ENCODE measurements at places on chromosomes 3 and 15.

DNA sequence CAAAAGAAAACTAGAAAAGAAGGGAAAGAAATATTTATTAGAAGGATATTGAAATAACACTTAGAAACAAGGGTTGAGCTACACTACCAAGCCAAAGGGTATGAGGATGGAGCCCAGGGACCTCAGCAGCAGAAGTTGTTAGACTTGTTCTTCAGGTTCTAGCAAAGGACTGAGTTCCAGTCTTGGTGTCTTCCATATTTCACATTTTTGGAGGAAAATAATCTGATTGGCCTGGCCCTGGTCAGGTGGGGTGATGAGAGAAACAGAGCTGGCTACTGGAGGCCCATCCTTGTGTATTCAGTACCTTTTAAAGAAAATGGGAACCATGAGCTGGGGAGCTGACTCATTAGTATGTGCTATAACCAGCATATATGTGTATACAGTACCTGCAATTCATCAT is 28.2 kb downstream of the PPP4R2 start:
- DNase-seq: no peak

- no peak for DNase-seq
Observed at GRCh38 chr3:194423317-194423716, 24.3 kb upstream of the GP5 start.

DNA sequence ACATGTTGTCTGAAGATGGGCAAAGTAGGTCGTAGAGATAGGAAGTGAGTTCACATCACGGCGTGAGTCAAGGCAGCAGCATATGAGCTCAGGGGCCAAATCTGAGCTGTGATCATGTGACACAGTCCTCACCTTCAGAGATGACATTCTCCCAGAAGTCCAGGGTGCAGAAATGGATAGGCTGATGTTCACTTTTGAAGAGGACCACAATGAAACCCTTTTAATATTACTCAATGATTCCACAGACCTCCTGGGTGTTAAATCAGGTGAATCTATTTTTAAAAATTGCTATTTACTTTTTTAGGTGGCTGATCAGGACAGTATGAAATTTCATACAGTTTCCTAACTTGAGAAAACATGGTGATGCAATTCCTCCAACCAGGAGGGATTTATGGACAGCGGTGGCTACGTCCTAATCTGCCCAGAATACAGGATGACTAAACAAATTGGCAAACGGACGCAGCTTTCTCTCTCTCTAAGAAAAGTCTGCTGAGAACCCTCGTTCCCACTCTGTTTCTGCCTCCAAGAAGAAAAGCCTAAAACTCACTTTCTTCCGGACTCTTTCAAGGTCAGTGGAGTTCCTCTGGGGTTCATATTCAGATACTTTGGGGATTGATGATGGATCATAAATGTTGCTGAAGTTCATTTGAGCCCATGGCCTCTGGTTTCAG is 34.4 kb downstream of the B3GNT5 start:
- DNase-seq: no peak

GRCh38 chr3:191509078-191509477 is 48.1 kb downstream of the PYDC2 start:
- no peak for DNase-seq

DNA sequence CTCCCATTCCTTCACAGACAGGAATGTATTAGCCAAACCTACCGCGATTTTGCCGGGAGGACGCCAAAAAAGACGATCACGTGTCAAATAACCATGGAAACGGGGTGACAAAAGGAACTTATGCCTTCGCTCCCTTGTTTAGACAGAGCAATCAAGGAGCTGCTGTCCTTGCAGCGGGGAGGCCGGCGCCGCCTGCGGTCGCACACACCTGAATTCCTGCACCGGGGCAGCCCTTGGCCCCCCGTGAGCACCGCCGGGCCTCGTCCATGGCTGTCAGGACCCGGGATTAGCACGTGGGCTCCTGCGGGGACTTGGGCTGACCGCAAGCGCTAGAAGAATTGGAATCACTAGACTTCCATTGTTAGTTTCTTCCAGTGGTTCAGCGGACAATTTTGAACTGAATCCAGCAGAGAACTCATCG is 193.1 kb downstream of the SHQ1 start:
- no peak for DNase-seq

DNA sequence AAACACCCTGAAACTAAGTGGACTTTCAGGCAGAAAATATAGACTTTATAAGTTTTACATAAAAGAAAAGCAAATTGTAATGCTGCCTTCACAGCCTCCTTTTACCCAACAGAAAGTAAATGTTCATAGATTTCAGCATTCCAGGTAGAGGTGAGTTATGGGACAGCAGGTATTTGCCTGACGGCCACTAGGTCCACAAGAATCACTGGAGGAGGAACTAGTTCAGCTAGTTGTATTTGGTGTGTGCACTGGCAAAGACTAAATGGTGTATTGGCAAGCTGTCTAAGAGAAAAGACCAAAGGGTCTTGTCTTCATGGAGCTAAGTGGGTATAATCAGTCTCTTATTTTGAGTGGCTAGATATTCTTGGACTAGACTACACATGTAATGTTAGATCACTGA is 34.2 kb downstream of the ZNF654 start:
- DNase-seq: no peak

DNA sequence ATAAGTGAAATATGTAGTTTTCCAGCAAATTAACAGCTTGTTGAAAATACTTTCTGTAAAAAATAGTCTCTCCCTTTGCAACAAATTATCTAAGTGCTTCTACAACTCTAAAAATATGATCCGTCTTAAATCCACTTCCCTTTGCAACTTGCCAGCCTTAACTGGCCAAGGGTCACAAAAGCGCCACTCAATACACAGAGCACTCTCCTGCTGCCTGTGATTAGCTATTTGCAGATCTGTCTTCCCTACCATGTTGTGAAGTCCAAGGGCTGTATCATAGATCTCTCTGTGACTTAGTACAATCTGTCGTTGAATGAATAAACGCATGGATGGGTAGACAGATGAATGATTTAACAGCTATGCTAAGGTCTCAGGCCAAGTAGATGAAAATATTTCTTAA is 76.2 kb downstream of the ITGB5 start:
- DNase-seq: no peak

GRCh38 chr3:122921791-122922651 is 105.5 kb downstream of the SEMA5B start:
- DNase-seq: peak; percentile 38

DNA sequence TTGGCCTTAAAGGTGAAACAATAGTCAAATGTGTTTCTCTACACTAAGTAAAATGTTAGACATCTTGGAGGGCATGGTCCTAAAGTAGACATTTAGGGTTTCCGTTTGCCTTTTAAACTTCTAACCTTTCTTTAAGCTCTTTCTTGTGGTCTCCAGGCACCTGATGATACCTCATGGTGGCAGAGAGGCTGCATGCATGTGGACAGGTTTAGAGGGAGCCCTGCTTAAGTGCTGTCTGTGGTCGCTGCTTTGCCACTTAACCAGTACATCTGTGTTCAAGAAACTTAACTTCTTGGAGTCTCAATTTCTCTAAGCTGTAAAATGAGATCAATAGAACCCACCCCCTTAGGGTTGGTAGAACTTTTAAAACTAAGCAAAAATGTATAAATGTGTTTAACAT is 6.2 kb downstream of the MITF start:
- no peak for DNase-seq

DNA sequence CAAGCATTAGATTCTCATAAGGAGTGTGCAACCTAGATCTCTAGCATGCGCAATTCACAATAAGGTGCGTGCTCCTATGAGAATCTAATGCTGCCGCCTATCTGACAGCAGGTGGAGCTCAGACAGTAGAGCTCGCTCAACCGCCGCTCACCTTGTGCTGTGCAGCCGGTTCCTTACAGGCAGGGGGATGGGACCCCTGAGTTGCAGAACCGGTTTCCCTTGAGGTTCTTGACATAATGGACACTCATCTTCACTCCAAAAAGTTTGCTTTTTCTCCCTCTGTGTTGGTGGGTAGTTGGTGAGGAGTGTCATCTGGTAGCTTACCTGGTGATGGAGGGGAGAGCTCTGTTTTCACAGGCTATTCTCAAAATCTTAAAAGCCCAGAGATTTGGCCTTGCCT is 324.0 kb upstream of the TBL1XR1 start:
- no peak for DNase-seq

DNA sequence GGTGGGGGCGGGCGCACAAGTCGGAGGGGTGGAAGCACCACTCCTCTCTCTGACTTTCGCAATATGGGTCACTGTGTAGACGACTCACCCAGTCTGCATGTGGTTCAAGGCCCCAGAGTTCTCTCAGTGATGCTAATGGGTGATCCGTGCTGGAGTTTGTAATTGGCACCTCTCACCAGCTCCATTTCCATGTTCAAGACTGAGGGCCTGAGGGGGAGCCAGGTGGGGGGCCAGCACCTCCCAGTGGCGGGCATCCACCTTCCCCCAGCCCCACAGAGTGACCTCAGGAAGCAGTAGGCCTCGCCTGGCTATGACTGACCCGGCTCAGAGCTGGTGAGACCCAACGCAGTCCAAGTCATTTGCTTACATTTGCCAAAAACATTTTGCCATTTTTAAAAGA is 230.0 kb upstream of the ST8SIA2 start:
- no peak for DNase-seq

DNA sequence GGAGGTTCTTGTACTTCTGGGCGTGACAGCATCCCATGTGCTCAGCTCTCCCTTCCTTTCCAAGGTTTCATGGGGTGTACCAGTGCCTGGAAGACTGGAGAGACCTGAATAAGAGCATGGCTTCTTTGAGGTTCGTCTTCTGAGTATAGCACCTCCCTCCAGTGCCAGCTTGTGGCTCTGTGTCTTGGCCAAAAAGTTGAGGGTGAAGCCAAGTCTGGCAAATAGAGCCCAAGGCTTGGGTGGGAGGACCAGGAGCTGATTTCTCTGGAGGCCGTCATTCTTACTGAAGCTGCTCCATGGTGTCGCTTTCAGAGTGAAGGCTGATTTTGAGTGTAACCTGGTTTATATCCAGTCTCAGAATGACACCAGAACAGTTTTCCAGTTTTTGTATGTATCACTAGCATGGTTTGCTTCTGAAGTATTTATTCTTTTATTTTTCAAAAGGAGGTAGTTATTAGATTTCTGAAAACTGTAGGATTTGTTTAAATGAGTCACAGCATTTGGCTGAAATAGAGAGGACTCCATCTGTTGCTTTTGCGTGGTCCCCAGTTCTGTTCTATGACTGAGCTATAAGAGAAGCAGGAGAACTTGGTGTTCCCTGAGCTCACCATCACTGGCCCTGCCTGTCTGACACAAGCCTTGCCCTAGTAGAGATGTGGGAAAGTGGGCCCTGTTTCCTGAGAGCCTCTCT is 47.2 kb downstream of the BSN start:
- DNase-seq: no peak

DNA sequence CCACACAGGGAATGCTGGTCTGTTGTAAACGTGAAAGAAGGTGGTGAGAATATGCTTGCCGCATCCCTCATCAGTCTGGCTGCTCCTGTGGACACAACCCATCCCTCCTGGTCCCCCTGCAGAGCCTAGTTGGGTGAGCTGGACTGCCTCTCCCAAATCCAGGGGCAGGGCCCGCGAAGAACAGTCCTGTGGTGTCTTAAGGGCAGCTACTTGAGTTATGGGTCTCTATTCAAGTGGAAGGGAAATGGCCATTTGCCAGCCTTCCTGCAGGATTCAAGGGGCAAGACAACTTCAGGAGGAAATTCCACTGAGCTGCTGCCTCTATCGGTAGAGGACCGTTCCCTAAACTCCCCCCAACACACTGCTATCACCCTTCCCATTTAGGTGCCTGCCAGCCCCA is 98.9 kb downstream of the IQSEC1 start:
- no peak for DNase-seq

DNA sequence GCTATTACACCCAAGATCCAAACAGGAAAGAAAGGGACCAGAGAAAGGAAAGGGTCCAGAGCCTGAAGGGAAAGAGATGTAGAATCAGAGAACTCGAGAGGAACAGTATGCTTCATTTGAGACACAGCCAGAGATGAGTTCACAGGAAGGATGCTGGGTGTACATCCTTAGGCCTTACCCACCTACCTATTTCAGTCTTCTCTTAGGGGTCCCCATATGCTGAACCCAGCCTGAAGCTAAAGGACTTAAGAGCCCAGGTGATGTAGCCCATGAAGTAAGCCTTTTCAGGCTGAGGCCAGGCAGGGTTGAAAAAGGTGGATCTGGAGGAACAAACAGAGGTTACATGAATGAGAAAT is 338.0 kb upstream of the KCNH8 start:
- no peak for DNase-seq

GRCh38 chr3:24136624-24137310 is 191.7 kb downstream of the NR1D2 start:
- no peak for DNase-seq

DNA sequence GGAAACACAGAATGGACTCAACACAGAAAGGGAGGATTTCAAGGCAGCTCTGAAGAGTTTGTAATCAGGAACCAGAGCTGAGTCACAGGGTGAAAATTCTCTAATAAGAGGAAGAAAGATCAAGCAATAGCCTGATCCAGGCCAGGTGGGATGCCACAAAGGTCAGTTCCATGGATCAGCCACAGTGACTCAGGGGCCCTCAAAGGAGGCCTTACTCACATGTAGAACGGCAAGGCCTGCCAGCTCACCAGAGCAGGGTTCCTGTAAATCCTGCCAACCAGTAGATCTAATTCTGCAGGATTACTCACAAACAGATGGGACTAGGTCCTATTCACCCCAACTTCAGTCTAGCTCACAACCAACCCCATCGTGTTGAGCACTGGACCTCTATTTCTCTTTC is 78.3 kb upstream of the PPP2R3A start:
- DNase-seq: no peak

DNA sequence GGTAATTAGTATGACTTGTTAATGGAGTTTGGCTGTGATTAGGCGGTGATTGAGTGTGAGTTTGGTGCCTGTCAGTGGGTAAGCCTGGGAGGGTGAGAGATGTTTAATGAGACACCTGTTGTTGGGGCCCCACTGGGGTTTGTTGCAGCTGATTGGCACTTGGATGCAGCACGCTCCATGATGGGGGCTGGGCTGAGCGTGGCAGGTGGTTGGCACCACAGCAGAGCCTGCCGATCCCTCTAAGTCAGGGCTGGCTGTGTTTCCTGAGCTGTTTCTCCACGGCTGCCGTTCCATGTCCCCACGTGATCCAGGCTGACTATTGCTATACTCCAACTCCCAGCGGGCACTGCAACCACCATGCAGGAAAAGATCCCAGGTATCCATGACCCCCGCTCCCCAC is 93.5 kb upstream of the ARRDC4 start:
- DNase-seq: no peak

DNA sequence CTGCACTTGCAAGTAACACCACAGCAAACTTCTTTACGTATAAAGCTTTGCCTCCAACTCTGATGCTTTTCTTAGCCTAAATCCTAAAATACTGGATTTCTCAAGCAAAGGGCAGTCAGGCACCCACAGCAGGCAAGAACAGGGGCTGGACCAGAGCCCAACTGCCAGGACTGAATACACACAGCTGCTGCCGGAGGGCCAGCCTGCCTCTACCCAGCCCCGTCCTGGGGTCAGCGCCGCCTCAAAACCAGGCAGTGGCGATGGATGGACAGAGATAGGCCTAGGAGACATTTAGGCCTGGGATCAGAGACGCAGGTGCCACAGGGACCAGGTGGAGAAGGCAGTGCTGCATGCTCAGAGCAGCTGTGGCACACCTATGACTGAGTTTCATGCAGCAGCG is 47.6 kb upstream of the SEC61A1 start:
- DNase-seq: no peak

Data from NCI-H1930 (cell line).